ENCODE measurements at places on chromosomes 1 and 21.

DNA sequence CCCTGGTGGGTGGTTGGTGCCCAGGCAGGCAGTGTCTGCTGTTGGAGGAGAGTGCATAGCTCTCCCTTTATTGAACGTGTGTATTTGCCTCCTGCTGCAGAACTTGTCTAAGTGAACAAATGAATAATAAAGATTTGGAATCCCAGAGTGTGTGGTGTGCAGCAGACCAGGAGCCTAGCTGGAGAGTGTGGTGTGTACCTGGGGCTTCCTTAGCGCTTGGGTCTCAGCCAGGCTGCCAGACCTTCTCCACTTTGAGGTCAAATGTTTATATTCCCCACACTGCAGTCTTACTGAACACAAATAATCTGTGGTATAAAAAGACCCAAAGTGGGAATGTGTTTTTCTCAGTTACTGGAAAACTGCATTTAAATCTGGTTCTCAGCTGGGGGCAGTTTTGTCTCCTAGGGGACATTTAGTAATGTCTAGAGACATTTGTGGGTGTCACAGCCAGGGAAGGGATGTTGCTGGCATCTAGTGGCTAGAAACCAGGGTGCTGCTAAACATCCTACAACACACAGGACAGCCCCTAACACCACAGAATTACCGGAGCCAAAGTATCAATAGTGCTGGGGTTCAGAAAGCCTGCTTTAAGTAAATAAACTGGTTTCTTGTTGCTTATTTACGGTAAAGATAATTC is 23.6 kb downstream of the SLC37A1 start:
- no peak for DNase-seq

DNA sequence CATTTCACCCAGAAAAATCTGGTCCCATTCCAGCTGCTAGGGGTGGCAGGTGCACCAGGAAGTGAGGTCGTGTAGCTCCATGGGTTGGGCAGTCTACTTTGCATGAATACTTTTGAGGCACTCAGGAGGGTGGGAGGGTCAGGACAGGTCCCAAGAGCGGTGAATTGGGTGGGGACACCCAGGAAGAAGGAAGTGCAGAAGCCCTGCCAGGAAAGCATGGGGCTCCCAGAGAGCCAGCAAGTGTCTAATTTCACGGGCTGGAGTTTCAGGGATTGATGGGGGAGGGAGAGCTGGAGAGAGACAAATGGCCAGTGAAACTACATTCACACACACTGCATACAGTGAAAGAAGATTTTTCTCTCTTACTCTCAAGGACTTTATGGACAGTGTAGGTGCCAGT is 137.8 kb downstream of the GALNT2 start:
- DNase-seq = peak; percentile 37

DNA sequence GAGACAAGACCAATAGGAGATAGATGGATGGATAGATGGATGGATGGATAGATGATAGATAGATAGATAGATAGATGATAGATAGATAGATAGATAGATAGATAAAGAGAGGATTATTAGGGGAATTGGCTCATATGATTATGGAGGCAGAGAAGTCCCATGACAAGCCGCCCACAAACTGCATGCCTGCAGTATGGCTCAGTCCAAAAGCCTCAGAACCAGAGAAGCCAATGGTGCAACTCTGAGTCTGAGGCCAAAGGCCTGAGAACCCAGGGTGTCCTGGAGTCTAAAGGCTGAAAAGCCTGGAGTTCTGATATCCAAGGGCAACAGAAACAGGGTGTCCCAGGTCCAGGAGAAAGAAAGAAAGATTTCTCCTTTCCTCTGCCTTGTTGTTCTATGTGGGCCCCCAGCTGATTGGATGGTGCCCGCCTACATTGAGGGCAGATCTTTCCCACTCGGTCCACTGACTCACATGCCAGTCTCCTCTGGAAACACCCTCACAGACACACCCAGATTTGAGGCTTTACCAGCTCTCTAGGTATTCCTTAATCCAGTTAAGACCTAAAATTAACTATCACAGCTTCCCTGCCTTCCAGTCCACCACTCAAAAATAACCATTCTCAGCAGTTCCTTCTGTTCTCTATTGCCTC is 39.6 kb upstream of the IRF2BP2 start:
- DNase-seq = no peak

GRCh38 chr1:90993245-90993644 is 28.6 kb downstream of the ZNF644 start:
- DNase-seq = no peak

GRCh38 chr1:30427545-30427944 is 295.8 kb downstream of the MATN1 start:
- DNase-seq = peak; percentile 5

GRCh38 chr1:10639775-10640578 is 156.5 kb downstream of the CASZ1 start:
- DNase-seq = no peak

Data from esophagus muscularis mucosa (tissue), 4 donors.